ENCODE measurements at places on chromosomes 5 and 9.

GRCh38 chr5:89072842-89073672 lies 190.1 kb upstream of the MEF2C start:
- DNase-seq = no peak

GRCh38 chr5:143066556-143067281 lies 296.5 kb downstream of the ARHGAP26 start:
- DNase-seq = peak; percentile 17

DNA sequence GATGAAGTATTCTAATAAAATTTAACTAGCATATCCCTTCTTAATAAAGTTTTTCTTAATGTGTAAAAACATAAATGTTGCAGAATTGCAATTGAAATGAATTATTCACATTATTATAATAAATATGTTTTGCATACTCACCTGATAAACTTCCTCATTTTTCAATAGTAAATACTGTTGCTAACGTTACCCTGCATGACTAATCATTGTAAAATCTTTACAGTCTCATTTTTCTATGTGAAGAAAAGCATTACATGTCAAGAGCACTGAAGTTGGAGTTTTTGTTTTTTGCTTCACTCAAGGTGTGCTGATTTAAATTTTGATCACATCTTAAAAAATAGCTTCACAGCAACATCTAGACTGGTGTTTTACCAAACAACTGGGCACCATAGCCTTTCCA lies 157.2 kb upstream of the CDH18 start:
- DNase-seq = no peak

GRCh38 chr9:8229226-8229625 lies 429.6 kb upstream of the DMAC1 start:
- no peak for DNase-seq

GRCh38 chr9:93091056-93091452 lies 5.0 kb upstream of the CARD19 start:
- no peak for DNase-seq

DNA sequence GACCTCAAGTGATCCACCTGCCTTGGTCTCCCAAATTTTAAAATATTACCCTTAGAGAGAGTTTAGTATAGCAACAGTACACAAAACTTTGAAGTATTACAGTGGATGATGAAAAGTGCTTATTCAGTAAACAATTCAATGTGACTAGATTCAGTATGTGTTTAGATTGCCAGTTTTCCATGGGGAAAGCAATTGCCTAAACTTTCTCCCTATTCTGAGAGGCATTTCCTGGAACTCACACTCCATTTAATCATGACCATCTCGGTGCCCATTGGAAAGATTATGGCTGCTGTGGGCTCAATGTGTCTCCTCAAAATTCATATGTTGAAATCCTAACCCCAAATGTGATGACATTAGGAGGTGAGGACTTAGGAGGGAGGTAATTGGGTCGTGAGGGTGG lies 38.9 kb upstream of the MYO10 start:
- DNase-seq = no peak

GRCh38 chr9:105405514-105406131 lies 42.2 kb upstream of the FSD1L start:
- peak; percentile 47 for DNase-seq

- DNase-seq = no peak
These were observed 12.4 kb downstream of the TLN1 start for GRCh38 chr9:35719546-35719945.

DNA sequence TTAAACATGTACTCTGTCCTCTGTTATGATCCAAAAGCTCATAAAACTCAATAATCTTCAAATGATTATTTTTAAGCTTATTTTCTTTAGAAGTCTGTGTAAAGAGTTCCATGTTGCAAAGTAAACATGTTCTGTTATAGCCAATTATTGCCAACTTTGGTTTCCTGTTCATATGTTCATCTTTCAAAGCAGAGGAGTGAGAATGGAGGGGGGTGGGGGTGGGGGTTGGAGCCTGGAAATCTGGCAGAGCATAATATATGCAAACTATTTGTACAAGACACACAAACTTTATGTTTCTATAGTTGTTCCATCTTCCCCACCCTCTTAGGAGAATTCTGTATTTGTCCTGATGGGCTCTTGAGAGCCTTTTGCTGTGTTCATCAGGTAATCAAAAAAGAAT lies 135.0 kb downstream of the STARD4 start:
- no peak for DNase-seq

GRCh38 chr5:35061211-35061770 lies 13.5 kb upstream of the AGXT2 start:
- no peak for DNase-seq

DNA sequence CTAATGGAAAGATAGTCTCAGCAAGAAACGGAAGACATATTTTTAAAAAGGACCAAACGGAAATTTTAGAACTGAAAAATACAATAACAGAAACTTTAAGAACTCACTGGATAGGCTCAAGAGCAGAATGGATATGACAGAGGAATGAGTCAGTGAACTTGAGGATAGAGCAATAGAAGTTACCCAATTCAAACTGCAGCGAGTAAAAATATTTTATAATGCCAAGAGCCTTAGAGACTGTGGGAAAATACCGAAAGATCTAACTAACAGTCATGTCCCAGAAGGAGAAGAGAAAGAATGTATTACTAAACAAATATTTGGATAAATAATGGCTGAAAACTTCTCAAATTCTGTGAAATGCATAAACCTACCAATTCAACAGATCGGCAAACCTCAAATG lies 40.8 kb downstream of the ADAMTS2 start:
- no peak for DNase-seq

GRCh38 chr5:64505769-64506566 lies at the start of gene RGS7BP:
Gene RGS7BP, plus strand, starts transcription at chr5:64506015. Its CDS starts 610 bp downstream, at chr5:64506625.
- no peak for DNase-seq

DNA sequence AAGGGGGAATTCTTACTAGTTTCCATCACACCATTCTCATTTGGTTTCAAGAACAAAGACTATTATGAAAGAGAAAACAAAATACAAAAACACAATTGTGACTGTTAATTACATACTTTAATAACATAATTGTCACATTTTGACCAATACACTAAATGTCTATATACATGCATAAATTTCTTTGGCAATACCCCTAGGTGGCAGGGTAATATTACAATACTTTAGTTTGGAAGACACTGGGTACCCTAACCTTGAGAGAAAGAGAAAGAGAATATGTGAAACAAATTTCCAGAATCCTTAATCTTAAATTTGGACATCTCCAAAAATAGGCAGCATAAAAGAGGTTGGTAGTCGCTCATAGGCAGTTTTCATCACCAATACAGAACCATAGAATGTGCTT lies 619.6 kb upstream of the ADAMTS16 start:
- no peak for DNase-seq

GRCh38 chr5:150236981-150237754 lies 47.3 kb downstream of the SLC6A7 start:
- no peak for DNase-seq

DNA sequence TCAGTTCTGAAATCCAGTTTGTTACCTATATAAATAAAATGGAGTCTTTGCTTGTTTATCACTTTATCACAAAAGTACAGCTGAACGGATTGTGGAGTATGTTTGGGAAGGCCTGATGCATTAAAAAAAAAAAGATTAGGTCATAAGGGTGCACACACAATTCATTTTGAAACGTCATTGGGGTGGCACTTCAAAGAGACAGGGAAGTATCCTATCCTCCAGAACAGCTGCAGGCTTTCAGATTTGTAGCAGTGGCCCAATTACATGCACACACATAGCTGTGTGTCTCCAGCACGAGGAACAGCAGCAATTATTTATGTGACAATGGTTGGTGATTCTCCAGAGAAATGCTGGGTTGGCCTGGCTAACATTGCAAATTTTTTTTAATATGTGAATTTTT lies 46.8 kb upstream of the FER start:
- DNase-seq = no peak

GRCh38 chr9:78280982-78281668 lies 15.8 kb upstream of the PSAT1 start:
- DNase-seq = no peak

GRCh38 chr5:59259237-59259636 lies 634.3 kb downstream of the PDE4D start:
- DNase-seq = no peak

DNA sequence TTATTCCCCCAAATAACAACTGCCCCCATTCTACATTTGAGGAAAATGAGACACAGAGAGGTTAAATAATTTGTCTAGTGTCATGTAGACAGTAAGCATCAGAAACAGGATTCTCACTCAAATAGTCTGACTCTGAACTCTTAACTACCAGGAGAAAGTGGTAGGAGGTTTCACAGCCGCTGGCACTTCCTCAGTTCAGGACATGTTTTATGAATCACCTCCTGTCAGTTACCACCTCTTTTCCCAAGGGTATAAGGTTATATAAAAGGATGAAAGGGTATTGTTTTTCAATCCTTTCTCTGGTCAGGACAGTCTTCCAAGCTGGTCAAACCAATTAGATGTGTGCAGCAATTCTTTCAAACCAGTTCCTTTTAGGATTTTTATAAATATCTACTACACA lies 52.1 kb downstream of the TSSK1B start:
- DNase-seq = no peak

DNA sequence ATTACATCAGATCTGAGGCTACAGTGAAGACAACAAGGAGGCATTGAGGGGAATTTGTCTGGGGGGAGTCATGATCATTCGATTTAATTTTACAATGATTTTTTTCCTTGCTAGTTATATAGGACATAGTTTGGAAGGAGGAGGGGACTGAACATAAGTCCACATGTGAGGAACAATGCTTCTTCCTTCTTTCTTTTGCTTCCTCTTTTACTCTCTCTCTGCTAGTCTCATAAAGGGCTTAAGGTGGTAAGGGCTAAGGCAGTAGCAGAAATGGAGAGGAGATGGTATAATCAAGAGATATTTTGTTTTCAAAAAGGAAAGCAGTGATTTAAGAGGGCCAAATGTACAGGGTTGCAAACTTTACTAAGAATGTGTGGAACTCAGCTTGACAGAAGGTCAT lies 64.3 kb downstream of the GRIN3A start:
- DNase-seq = no peak

- no peak for DNase-seq
These were observed 266.1 kb downstream of the GRIA1 start for GRCh38 chr5:153756540-153756939.

GRCh38 chr9:132937463-132937901 lies 6.9 kb downstream of the TSC1 start:
- no peak for DNase-seq

- DNase-seq = no peak
These were observed 231.6 kb upstream of the TNC start for GRCh38 chr9:115349542-115349941.

DNA sequence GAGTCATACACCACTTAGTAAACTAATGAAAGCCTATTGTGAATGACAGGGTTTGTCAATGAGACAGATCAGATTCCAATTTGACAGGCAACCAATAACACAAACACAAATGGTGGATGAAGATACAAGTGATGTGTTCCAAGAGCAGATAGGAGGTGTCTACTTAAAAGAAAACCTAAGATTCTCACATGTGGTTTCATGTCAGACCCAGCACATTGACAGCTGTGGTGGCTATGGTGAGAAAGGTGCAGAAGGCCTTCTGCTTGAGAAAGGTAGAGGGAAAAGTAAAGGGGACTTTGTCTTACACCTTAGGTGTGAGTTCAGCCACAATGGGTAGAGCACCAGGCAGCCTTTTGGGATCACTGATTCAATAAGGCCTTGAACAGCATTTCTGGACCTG lies 11.2 kb downstream of the ANKRD31 start:
- DNase-seq = no peak

GRCh38 chr9:111029260-111029659 lies 9.0 kb downstream of the LPAR1 start:
- DNase-seq = no peak

DNA sequence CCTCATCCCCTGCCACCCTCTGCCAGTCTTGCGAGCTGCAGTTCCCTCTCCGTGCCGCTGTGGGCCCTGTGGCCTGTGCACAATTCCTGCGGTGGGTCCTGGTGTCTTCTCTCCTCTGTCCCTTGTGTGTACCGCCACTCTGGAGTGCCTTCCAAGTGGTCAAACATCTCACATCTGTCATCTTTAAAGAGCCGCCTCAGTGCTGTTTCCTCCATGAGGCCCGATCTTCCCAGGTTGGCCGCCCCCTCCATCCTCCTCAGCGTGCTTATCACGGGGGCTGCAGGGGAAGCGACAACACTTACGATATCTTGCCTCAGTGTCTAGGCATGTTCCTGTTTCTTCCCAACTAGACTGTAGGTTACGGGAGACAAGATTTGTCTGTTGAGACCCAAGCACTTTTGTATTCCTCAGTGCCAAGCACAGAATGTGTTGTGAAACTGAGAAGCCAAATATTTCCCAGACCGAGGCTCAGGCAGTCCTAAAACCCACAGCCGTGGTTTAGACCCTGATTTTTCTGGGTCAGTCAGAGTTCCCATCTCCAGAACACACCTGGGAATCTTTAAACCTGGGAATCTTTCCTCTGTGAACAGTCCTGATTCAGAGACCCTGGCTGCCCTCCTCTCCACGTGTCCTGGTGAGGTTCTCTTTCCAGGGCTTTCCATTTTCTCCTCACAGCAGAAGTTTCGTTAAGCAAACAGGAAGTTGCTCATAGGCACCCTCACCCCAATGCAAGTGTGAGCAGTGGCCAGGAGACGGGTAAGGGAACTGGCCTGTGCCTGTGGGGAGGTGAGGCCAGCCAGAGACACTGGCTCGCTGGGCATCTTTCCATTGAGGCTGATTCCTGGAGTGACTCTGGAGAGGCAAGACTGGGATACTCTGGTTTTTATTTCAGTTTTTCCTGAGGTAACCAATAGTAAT lies 28.8 kb downstream of the SLC46A2 start:
- no peak for DNase-seq

- no peak for DNase-seq
These were observed 11.2 kb upstream of the MARCHF3 start for GRCh38 chr5:127041571-127041970.

DNA sequence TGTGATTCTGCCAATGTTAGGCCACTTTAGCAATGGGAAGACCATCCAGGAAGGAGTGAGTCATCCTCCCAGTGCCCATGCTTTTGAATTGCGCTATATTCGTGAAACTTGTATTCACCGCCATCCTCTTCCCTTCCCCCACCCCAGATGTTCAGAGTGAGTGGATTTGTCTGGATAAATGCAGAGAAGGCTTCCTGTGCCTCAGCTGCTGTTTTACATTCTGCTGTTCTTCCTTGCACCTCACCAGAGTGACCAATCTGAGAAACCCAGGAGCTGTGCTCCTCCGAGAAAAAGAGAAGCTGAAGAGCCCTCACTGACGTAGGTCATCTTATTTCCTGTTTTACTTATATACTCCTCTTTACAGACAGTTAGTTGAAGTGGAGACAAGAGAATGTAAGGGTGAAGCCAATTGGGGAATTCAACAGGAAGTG lies 24.6 kb upstream of the SVEP1 start:
- no peak for DNase-seq

DNA sequence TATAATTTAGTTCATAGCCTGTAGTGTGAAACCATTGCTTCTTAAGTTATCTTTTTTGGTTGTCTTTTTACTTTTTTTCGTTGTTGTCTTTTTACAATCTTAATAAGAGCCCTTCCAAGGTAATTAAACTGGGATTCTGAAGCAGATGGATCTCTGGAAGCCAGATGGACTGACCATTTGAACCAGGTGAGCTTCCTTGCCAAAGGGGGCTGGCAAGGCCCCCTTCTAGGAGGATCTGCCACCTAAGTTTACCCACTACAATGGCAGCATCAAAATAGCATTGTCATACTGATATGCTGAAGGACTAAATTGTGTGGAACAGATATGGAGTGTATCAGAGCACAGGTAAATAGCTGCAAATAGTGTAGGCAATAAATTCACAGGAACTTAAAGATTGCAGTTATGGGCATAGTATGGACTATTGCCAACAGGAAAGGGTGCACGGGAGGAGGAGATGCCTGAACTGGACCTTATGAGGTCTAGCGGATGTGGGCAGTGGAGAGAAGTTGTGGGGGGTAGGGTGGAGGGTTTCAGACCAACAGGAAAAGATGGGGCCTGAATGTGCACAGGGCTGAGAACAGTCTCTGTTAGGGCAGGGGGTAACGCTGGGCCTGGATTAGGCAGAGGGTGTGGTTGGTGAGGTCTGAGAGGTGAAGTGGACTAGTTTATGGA lies 61.5 kb upstream of the CTXN3 start:
- DNase-seq = no peak
